ENCODE measurements at places on chromosomes 12 and 14.

- no peak for DNase-seq
These were observed 2.8 kb downstream of the MBIP start for GRCh38 chr14:36317650-36318049.

DNA sequence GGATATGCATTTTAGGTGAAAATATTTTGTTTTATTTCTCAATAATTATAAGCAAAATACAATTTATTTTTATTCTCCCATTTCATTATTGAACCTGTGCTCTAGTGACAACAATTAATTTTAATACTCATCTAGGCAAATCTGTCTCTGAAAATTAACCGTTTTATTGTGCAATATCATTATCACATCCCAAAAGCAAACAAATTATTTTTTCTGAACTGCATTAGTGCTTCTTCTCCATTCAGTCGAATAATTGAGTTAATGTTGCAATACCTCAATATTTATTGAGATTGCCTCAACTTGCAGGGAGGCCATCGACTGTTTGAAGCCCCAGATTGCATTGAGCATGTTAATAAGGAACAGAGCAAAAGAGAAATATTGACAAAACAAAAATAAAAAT lies 303.2 kb upstream of the LRFN5 start:
- DNase-seq = no peak

- DNase-seq = peak; percentile 3
These were observed 47.0 kb upstream of the LGR5 start for GRCh38 chr12:71392521-71393145.

DNA sequence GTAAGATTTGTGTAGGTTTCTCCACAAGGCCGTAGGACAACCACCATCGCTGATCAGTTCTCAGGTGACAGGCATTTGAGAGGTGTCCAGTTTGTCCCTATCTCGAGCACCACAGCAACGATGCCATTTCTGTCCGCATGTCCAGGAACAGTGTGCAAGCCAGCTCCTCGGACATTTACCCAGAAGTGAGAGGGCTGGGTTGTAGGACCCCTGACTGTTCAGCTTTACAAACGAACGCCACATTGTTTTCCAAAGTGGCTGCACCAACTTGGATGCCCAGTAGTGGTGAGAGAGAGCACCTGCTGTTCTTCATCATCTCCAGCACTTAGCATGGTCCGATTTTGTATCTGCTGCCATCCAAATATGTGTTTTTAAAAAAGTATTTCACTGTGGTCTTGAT lies 38.6 kb downstream of the CYP46A1 start:
- DNase-seq = no peak

GRCh38 chr12:68469113-68469512 lies 137.0 kb upstream of the MDM1 start:
- DNase-seq = no peak

- DNase-seq = no peak
These were observed 54.9 kb upstream of the GPR68 start for GRCh38 chr14:91299121-91300115.

DNA sequence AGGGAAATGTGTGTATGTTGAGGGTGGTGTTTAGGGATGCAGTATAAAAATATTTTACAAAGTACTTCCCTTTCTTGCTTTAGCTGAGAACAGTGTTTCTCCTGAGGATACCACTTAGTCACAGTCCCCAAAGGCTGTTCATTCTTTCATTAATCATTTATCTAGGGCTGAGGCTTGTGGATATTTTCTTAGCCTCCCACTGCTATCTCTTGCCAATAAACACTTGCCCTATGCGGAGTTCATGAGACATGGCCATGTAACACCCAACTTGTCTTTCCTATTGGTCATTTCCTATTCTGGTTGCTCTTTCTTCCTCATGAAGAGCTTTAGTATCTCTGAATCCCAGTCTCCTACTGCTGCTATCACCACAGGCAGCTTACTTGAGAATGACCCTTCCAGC lies 75.1 kb downstream of the ETNK1 start:
- DNase-seq = no peak

DNA sequence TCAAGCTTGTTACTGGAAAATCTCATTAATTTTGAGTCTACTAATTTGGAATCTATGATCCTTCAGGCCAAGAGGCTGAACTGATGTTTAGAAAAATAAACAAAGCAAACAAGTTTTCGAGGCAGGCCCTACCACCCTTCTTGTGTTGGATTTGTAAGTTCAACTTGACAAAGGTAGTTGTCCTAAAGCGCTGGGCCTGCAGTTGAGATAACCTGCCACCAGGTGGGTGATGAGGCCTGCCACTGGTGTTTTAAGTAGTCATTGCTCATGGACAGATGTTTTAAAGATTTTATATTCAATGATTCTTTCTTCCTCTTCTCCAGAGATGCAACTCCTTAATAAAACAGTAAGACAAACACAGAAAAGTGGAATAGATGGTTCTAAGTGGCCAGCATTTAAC lies 19.4 kb downstream of the ACVRL1 start:
- DNase-seq = peak; percentile 50

DNA sequence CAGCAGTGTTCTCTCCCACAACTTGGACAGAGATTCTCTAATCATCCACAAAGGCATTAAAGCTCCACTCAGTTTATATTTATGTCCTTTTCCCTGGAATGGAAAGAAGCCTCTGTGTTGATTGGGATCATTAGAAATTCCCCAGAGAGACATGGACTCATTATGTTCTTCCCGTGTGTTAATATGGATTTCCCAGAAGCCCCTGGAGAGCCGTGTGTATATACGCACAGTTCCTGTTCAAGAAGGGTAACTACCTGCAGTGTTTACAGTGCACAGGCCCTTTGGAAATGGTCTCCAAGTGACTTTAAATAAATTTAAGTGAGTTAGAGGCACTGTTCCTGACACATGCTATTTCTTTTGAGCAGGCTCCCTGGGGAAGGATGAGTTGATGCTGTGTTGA lies 428.0 kb upstream of the TMTC1 start:
- DNase-seq = no peak

GRCh38 chr12:94267921-94268471 lies 119.6 kb downstream of the PLXNC1 start:
- no peak for DNase-seq

DNA sequence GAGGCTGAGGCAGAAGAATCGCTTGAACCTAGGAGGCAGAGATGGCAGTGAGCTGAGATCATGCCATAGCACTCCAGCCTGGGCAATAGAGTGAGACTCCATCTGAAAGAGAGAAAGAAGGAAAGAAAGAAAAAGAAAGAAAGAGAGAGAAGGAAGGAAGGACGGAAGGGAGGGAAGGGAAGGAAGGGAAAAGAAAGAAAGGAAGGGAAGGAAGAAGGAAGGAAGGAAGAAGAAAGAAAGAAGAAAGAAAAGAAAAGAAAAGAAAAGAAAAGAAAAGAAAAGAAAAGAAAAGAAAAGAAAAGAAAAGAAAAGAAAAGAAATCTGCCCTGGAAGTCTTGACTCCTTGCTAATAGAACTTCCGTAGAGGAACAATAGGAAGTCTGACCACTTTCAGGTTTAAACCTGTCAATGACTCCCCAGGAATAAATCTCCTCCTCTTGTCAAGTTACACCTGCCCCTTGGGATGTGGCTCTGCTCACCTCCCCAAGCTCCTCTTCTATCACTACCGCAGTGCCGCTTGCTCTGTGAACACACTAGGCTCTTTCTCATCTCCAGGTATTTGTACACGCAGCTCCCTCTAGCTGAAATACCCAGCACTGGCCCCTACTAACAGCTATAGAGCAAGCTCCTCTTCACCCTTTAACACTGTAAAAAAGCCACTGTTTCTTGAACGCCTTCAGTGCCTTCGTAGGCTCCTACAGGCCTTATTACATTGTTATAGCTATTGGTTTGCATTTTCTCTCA lies 773.1 kb upstream of the TBX3 start:
- DNase-seq = no peak

DNA sequence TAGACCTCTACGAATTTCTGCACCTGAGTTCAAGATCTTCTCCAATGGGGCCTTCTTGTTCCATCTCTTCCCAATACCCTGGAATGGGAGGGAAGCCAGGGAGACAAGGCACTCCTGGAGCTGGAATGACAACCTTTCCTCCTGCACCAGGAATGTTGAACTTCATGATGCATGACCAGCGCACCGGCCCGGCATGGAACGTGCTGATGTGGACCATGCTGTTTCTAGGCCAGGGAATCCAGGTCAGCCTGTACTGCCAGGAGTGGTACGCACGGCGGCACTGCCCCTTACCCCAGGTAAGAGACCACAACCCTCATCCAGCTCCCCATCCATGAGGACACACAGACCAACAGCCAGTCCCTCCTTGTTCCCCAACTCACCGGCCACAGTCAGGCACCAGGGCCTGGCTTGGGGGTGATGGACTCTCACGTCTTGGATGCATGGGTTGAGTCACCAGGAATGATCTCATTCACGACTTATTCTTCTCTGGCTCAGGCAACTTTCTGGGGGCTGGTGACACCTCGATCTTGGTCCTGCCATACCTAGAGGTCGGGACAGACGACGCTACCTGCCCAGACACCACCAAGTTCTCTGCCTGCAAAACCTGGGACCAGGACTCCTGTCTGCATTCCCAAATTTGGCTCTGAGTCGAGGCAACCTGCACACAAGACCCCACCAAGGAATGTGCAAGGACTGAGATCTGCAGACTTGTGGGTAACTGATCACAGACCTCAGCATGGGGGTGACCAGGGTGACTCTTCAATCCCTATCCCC lies 20.5 kb downstream of the SOAT2 start:
- no peak for DNase-seq

DNA sequence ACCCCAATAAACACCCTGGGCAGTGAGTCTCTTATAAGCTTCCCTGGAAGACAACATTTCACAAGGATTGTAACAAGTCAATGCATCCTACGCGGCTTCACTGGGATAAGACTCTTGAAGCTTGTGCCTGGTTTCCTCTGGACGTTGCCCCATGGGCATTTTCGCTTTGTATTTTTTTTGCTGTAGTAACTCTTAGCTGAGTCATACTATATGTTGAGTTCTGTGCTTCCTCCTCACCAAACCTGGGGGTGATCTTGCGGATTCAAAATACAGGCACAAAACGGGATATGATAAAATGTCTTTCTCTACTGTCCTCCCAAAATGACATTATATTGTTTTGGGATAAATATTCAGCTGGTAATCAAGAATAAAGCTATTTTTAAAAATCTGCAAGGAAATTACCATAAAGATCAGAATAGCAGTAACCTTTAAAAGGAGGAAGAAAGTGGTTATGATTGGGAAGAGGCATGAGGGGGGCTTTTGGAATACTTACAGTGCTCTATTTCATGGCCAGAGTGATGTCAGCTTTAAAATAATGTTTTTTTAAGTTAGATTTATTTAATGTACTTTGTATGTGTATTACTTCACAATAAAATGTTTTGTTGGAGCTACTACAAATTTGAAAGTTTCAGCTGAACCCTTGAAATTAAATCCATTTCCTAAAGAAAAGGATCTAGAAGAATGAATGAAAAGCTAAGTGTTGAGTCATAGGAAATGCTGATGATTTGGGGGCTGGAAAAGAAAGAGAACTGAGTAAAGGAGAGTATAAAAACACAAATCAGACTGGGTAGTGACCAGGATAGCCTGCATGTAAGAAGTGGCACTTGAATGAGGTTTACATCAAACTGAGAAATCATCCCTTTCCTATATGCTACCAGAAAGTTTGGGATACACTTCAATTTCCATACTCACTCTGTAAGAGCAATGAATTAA lies 14.7 kb downstream of the BTBD7 start:
- DNase-seq = peak; percentile 28

DNA sequence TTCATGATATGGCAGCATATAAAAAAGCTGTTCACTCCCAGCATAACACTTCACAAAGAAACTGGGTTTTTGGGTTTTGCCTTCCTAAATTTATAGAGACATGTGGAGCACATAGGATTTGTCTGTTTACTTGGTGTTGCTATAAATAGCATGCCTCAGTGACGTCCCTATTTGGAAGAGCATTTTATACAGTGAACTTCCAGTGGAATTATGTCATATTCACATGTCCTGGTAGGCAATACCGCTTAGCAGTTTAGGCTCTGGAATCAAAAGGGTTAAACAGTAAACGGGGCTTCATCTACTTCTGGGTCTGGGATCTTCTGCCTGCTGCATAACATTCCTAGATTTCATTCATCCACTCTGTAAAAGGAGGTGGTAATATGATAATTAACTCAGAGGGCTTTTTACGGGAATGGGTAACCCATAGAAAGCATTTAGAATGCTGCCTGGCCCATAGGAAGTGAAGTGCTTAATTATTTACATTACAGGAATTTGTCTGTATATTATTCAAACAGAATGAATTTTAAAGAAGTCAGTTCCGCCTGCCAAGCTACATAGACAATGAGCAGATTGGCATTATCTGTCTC lies 396.1 kb downstream of the TMTC2 start:
- no peak for DNase-seq

GRCh38 chr14:90263748-90264449 lies 7.5 kb downstream of the PSMC1 start:
- DNase-seq = no peak

GRCh38 chr12:27615331-27615891 lies 80.8 kb upstream of the REP15 start:
- no peak for DNase-seq

GRCh38 chr14:100100032-100100703 lies 34.9 kb downstream of the EVL start:
- no peak for DNase-seq

- DNase-seq = no peak
These were observed 40.5 kb downstream of the DUSP6 start for GRCh38 chr12:89311703-89312293.

GRCh38 chr12:26870491-26871419 lies 37.8 kb upstream of the ITPR2 start:
- DNase-seq = peak; percentile 52

DNA sequence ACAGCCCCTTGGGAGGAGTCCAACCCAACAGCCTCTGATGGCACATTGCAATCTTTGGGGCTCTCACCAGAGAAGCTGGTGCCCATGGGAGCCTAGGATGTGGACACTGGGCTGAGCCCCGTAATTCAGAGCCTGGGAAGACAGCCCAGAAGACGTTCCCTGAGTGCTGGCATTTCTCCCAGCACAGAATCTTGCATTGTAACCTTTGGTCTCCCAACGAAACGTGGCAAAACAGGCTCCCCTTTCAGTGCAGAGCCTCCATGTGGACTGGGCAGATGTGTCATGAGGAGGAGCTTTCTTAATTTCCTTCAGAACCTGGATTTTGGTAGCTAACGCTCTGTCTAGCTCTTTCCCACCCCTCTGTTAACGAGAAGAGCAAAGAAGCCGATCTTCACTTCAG lies 26.3 kb downstream of the BATF start:
- no peak for DNase-seq

GRCh38 chr12:15199930-15200329 lies 21.3 kb downstream of the RERG start:
- DNase-seq = no peak

All from HL-60 (cell line).